Body of pancreas (tissue), 4 donors: ENCODE measurements at places on chromosomes 5 and 9.
A peak's percentile ranks its signal among the peaks of the same experiment; 100 is the strongest.

DNA sequence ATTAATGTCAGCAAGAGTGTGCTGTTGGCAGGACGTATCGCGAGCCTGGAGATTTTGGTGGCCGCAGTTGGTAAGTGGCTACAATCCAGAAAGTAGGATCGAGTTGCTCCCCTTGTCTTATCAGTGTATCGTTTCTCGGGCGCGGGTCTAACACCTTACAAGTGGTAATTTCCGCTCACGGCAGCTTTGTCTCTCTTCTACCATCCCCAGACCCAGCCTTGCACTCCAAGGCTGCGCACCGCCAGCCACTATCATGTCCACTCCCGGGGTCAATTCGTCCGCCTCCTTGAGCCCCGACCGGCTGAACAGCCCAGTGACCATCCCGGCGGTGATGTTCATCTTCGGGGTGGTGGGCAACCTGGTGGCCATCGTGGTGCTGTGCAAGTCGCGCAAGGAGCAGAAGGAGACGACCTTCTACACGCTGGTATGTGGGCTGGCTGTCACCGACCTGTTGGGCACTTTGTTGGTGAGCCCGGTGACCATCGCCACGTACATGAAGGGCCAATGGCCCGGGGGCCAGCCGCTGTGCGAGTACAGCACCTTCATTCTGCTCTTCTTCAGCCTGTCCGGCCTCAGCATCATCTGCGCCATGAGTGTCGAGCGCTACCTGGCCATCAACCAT lies 1.1 kb downstream of the PTGER4 start:
- peaks cover 17% of the 10 kb centered on the region for H3K4me1 ChIP-seq
- H3K27me3 ChIP-seq = no peaks in the 10 kb centered on the region
- peak overlapping the region; percentile 95 for H3K4me3 ChIP-seq
- peak; percentile 39 for DNase-seq
- no peaks in the 10 kb centered on the region for H3K36me3 ChIP-seq

DNA sequence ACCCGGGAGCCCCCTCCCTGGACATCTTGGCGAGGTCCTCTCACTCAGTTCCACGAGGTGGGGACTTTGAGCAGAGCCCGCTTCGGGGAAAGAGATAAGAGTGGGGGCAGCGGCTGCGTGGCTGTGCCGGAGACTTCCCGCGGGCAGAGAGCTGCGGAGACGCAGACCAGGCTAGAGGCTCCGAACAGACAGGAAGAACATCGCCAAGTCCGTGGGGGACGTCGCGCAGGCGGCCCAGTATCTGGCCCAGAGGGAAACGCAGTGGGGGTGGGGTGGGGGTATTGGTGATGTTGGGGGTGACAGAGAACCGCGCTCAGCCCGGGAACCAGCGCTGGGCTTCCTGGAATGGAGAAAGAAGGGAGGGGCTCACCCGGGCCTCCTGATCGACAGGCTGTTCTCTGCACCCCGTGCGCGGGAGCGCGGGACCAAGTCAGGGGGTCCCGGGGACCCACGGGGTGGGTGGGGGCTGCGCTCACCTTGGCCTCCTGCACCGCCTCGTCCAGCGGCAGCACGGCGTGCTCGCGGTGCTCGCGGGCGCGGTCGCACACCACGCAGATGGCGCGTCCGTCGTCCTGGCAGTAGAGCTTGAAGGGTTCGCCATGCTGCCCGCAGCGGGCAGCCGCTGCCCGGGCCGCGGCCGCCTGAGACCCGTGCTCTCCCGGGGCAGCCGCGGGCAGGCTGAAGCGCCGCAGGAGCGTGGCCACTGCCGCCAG lies 727 bp downstream of the TRIM7 start:
- peak overlapping the region; percentile 38 for H3K27ac ChIP-seq
- H3K36me3 ChIP-seq = no peaks in the 10 kb centered on the region
- DNase-seq = peak; percentile 32
- no peaks in the 10 kb centered on the region for H3K27me3 ChIP-seq
- peak overlapping the region; percentile 49 for H3K4me3 ChIP-seq

DNA sequence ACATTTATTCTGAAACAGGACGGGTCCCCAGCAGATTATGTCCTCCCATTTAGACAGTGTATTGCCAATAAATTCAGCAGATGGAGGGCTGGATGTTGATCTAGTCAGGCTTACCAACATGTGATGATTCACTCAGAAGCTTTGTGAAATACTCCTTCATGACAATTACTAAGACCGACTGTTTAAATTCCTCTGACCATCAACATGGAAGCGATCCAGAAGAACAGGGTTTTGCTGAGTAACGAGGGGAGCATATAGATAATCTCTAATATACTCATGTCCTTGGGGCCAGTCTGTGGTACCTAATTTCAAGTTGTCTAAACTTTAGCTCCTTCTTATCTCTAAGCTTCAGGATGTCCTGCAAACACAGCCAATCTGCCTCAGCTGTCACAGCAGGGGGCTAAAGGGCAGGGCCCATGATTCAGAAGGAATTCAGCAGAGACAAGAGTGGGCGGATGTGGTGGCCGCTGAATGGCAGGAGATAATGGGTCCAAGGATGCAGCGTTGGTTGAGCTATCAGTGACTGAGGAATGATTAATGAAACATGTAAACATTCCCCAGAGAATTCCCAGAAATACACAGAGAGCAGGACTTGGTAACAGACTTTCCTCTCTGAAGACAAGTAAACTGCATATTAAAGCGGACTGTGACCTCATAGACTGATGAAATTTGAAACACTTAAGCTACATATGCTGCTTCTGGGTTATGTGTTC lies 109.4 kb downstream of the ANKRD55 start:
- H3K4me3 ChIP-seq = no peak overlapping the region
- H3K36me3 ChIP-seq = no peaks in the 10 kb centered on the region
- H3K27ac ChIP-seq = peak overlapping the region; percentile 14
- peaks cover 22% of the 10 kb centered on the region for H3K4me1 ChIP-seq
- DNase-seq = peak; percentile 35
- no peaks in the 10 kb centered on the region for H3K27me3 ChIP-seq

DNA sequence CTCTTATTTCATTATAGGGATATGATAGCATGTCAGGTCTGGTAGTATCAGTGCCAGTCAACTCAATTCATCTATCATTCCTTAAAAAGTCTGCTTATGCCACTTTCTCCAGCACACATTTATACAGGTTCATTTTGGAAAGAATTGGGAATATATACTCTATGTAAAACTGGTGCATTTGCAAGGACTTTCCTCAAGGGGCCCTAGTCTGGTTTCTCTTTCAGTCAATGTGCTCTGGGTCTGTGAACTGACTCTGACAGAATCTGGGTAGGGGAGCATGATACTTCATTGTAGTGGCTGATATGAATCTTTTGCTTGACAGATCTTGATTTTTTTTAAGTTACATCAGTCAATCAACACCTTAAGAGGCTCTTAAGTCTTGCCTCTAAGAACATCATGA lies 313.9 kb downstream of the HTR1A start:
- no peaks in the 10 kb centered on the region for H3K36me3 ChIP-seq
- no peaks in the 10 kb centered on the region for H3K27me3 ChIP-seq
- no peak for DNase-seq

- no peaks in the 10 kb centered on the region for H3K27me3 ChIP-seq
- peaks cover 12% of the 10 kb centered on the region for H3K4me1 ChIP-seq
- DNase-seq = no peak
- H3K4me3 ChIP-seq = no peak overlapping the region
- H3K27ac ChIP-seq = no peak overlapping the region
Observed at GRCh38 chr5:173967241-173967640, 21.7 kb upstream of the C5orf47 start.

DNA sequence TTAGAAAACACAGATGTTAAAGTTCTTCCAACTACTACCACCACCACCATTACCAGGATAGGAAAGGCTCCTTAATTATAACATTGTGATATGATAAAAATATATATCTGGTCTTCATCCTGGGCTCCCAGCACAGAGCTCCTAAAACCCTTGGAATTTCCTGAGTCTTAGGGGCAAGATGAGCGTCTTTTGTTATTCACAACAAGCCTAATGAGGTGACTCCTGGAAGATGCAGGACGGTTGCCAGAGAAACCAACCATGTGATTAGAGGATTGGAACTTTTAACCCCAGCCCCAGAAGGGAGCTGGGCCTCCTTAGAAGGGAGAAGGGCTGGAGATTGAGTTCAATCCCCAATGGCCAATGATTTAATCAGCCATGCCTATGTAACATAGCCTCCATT lies 148.0 kb upstream of the ADRA1B start:
- no peak for DNase-seq
- no peaks in the 10 kb centered on the region for H3K27me3 ChIP-seq
- peaks cover 5% of the 10 kb centered on the region for H3K4me1 ChIP-seq
- no peak overlapping the region for H3K27ac ChIP-seq
- no peak overlapping the region for H3K4me3 ChIP-seq

GRCh38 chr9:91809581-91810285 lies 140.3 kb downstream of the ROR2 start:
- no peak overlapping the region for H3K4me3 ChIP-seq
- no peaks in the 10 kb centered on the region for H3K27me3 ChIP-seq
- no peak for DNase-seq
- H3K36me3 ChIP-seq = no peaks in the 10 kb centered on the region

GRCh38 chr5:33755231-33755630 lies 136.6 kb downstream of the ADAMTS12 start:
- no peak for DNase-seq
- H3K27me3 ChIP-seq = no peaks in the 10 kb centered on the region
- H3K36me3 ChIP-seq = no peaks in the 10 kb centered on the region
- no peak overlapping the region for H3K4me3 ChIP-seq
- no peak overlapping the region for H3K27ac ChIP-seq

DNA sequence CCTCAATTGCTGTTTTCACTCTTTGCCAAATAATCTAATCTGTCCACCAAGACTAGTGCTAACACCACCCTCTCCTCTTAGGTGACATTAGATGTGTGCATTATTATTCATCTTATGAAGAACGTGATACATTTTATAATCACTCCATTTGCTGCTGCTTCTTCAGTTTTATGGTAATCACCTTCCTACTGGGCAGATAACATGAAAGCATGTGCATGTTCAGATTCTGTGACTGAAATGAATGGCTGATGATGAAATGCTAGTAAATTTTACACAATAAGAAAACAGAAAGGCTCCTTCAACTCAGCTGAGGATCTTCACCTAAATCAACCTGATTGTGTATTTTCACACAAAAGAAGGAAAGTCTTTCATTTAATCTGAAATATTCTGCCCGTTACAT lies 577.6 kb downstream of the CSNK1G3 start:
- no peaks in the 10 kb centered on the region for H3K36me3 ChIP-seq
- H3K4me1 ChIP-seq = no peaks in the 10 kb centered on the region
- no peak for DNase-seq
- no peak overlapping the region for H3K27ac ChIP-seq
- no peaks in the 10 kb centered on the region for H3K27me3 ChIP-seq
- H3K4me3 ChIP-seq = no peak overlapping the region
